Memory B cell (primary cell): ENCODE measurements at places on chromosomes 7 and 10.

GRCh38 chr7:38339953-38340819 lies 66.8 kb upstream of the TARP start:
- H3K4me1 ChIP-seq, result peaks cover 15% of the 10 kb centered on the region
- H3K27me3 ChIP-seq, result no peaks in the 10 kb centered on the region
- H3K36me3 ChIP-seq, result no peaks in the 10 kb centered on the region
- no peak for DNase-seq
- H3K4me3 ChIP-seq, result no peak overlapping the region

- DNase-seq, result no peak
- peak overlapping the region; percentile 90 for H3K4me3 ChIP-seq
- peaks cover 14% of the 10 kb centered on the region for H3K4me1 ChIP-seq
Observed at GRCh38 chr10:79070081-79070605, 1.4 kb downstream of the ZMIZ1 start.

- no peak for DNase-seq
- no peak overlapping the region for H3K4me3 ChIP-seq
- no peak overlapping the region for H3K27ac ChIP-seq
- H3K36me3 ChIP-seq, result no peaks in the 10 kb centered on the region
Observed at GRCh38 chr7:93723424-93724124, 149.1 kb upstream of the CALCR start.

DNA sequence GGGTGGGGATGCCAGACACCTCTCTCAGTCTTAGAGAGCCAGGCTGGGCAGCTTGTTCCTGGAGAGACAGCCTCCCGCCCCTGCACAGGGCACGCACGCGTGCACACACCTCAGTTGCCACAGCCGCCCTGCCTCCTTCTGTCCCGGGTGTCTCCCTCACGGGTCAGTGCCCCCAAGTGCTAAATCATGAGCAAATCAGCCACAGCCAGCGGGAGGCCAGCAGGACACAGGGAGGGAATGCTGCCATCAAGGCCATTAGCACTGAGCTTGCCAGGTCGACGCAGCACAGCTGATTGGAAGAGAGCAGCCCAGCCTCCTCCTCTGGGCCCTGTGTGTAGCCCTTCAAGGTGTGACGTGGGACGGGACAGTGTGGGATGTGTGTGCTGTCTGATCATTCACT lies 130.4 kb downstream of the CDH23 start:
- no peak overlapping the region for H3K4me3 ChIP-seq
- H3K36me3 ChIP-seq, result no peaks in the 10 kb centered on the region
- H3K4me1 ChIP-seq, result peaks cover 3% of the 10 kb centered on the region
- peaks cover 23% of the 10 kb centered on the region for H3K27me3 ChIP-seq
- DNase-seq, result no peak

DNA sequence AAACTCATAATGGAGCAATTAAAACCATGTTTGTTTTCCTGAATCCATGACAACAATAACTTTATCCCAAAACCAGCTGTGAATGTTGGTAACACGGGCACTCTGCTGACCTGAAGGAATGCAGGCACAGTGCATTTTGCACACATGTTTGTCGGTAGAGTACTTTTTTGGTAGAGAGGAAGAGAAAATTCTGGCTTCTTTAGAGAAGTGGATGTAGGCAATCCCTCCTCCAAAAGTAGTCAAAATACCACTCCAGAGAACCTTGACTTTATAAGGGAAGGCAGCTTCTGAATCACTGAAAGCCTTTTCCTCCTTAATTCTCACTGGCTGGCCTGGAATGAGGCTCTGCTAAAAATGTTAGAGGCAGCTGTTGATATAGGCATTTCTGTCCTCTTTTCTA lies 15.8 kb upstream of the ACTA2 start:
- H3K27ac ChIP-seq, result no peak overlapping the region
- no peak overlapping the region for H3K4me3 ChIP-seq
- no peaks in the 10 kb centered on the region for H3K4me1 ChIP-seq

DNA sequence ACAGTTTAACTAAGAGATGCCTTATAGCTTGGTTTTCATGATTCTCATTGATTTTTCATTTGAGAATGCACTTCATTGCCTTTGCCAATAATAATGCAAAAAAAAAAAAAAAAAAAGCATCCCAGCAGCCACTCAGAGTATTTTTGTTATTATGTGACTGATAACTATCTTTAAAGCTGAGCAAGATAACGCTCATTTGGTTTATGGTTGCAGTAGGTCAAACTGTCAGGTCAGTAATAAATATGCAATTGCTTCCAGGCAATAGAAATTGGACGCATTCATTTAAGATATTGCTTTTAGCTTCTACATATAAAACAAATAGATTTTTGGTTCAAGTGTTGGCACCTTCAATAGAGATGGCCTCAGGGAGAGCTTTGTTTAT lies 215.1 kb downstream of the PRPF18 start:
- no peak for DNase-seq
- H3K36me3 ChIP-seq, result no peaks in the 10 kb centered on the region
- peaks cover 6% of the 10 kb centered on the region for H3K4me1 ChIP-seq
- no peak overlapping the region for H3K4me3 ChIP-seq

DNA sequence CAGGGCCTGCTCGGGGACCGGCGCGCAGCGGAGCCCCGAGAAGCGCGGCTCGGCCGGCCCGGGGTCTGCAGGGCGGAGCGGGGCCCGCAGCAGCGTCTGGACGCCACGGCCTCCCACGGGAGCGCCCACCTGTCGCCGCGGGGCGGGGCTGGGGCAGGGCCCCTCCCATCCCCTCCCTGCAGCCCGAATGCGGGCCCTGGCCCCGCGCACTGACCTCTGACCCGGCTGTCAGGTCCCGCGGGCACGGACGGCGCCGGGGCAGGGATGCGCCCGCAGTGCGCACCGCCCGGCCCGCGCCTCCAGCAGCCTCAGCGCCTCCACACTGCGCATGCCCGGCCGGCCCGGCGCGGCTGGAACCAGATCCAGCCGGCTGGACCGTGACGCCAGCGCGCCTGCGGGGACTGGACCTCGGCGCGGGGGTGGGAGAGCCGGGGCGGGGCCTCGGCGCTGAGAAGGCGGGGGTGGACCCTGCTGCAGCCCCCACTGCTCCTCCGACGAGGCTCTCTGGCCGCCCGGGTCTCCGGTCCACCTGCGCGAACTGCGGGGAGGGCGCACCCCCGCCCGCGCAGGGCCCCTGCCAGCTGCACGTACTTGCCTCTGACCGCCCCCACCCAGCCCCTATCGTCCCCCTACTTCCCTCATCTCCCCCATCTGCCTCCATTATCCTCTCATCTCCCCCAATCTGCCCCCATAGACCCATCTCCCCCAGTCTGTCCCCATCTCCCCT lies 16.1 kb upstream of the GPR146 start:
- peak; percentile 85 for DNase-seq
- H3K27ac ChIP-seq, result peak overlapping the region; percentile 94
- H3K4me1 ChIP-seq, result peaks cover 43% of the 10 kb centered on the region
- H3K4me3 ChIP-seq, result peak overlapping the region; percentile 88
- H3K27me3 ChIP-seq, result peaks cover 6% of the 10 kb centered on the region

DNA sequence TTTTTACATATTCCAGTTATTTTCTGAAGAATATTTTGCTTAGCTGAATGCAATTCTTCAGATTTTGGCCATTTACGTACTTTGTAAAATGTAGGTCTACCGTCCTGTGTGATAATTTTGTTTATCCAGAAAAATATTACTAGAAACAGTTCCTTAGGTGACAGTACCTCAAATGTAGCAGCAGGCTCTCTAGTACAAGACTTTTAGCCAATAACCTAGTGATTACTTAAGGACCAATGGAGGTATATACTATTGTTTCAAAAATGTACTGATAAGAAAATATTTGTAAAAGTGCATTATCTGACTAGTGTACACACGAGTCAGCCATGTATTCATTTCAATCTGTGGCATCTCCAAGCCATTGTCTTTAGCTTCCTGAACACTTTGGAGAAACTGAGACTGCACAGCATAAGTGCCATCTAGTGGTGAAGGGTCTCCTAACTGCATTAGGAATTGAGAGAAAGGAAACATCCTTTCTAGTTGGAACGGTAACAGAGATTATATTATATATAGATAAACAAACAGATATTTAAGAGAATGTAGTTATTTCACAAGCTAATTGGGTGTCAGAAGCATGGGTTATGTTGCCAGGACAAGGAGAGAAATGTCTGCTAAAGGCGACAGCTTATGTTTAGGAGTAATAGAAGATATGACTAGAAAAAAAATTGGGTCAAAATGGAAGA lies 23.7 kb downstream of the RTKN2 start:
- H3K36me3 ChIP-seq, result no peaks in the 10 kb centered on the region
- no peaks in the 10 kb centered on the region for H3K27me3 ChIP-seq
- peak; percentile 42 for DNase-seq
- peak overlapping the region; percentile 12 for H3K4me3 ChIP-seq
- peaks cover 12% of the 10 kb centered on the region for H3K4me1 ChIP-seq

- H3K36me3 ChIP-seq, result peaks cover 21% of the 10 kb centered on the region
- H3K27ac ChIP-seq, result no peak overlapping the region
- H3K27me3 ChIP-seq, result no peaks in the 10 kb centered on the region
- H3K4me1 ChIP-seq, result no peaks in the 10 kb centered on the region
- DNase-seq, result no peak
Observed at GRCh38 chr7:23742051-23742450, 32.0 kb downstream of the STK31 start.

- no peak overlapping the region for H3K27ac ChIP-seq
- peaks cover 19% of the 10 kb centered on the region for H3K36me3 ChIP-seq
- no peaks in the 10 kb centered on the region for H3K27me3 ChIP-seq
- no peak for DNase-seq
- H3K4me1 ChIP-seq, result peaks cover 12% of the 10 kb centered on the region
Observed at GRCh38 chr7:137978464-137979237, 23.2 kb downstream of the CREB3L2 start.

DNA sequence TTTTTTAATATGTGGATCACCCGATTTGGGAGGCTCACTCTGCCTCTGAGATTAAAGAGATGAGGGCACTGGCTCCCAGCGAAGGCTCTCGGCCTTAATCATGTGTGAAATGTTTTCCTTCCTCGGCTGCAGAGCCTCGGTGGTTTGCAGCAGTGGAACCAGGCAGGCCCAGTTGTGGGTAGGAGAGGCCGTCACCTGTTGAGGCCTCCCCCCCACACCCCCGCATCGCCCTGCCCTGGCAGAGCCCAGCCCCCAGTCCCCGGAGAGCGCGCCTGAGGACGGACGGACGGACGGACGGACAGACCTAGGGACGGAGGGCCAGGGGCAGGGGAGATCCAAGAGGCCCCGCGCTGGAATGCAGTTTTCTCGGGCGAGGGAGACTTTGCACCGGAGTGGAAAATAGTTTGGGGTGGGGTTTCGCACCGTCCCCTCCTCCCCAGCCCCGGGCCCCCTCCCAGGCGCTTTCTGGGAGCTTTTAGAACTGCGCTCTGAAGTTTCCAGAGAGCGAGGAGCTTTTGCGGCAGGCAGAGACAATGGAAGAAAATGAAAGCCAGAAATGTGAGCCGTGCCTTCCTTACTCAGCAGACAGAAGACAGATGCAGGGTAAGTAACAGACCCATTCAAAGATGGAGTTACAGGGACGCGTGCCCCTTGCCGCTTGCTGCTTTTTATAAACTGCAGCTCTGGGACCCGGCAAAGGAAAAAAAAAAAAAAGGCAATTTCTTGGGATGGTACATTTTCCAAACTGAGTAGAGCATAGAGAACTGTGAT lies at the start of gene KIAA1217:
Gene KIAA1217 (plus strand): TSS at position 478 of the 771 bp plus-strand sequence. CDS start 56 bp downstream, at position 534.
- H3K36me3 ChIP-seq, result no peaks in the 10 kb centered on the region
- no peak for DNase-seq
- no peak within 1 kb of the TSS for H3K27ac ChIP-seq
- peaks cover 13% of the 10 kb centered on the region for H3K27me3 ChIP-seq

- peak overlapping the region; percentile 86 for H3K4me3 ChIP-seq
- H3K27ac ChIP-seq, result peak overlapping the region; percentile 98
- no peak for DNase-seq
- H3K36me3 ChIP-seq, result peaks cover 14% of the 10 kb centered on the region
- no peaks in the 10 kb centered on the region for H3K27me3 ChIP-seq
- H3K4me1 ChIP-seq, result peaks cover 56% of the 10 kb centered on the region
Observed at GRCh38 chr10:71836596-71836974, 14.5 kb downstream of the PSAP start.

GRCh38 chr10:68461032-68461431 lies 10.7 kb downstream of the DNA2 start:
- no peak for DNase-seq
- H3K27ac ChIP-seq, result no peak overlapping the region
- H3K4me1 ChIP-seq, result no peaks in the 10 kb centered on the region
- no peak overlapping the region for H3K4me3 ChIP-seq
- peaks cover 6% of the 10 kb centered on the region for H3K36me3 ChIP-seq
- H3K27me3 ChIP-seq, result no peaks in the 10 kb centered on the region

- H3K4me3 ChIP-seq, result no peak overlapping the region
- no peak for DNase-seq
- no peaks in the 10 kb centered on the region for H3K36me3 ChIP-seq
- H3K27ac ChIP-seq, result no peak overlapping the region
- peaks cover 14% of the 10 kb centered on the region for H3K27me3 ChIP-seq
Observed at GRCh38 chr7:130276796-130277762, 10.4 kb downstream of the CPA2 start.

DNA sequence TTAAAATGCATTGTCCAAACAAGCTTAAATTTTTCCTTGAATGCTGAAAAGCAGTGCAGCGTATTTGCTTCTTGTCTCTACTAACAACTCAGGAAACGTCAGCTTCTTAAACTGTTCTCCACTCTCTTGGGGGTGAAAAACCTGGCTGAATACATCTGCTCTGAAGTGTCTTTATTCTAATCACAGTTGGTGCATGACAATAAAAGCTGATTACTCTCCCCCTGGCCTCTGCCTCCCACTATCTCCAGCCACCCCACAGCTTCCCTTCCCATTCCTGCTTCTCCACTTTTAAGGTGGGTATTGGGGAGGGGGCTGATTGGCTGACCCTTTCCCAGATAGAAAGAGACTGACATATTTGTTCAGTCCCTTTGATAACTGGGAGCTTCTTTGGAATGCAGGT lies 456.0 kb downstream of the SORCS1 start:
- no peaks in the 10 kb centered on the region for H3K36me3 ChIP-seq
- DNase-seq, result no peak
- peaks cover 4% of the 10 kb centered on the region for H3K27me3 ChIP-seq
- no peak overlapping the region for H3K27ac ChIP-seq
- H3K4me3 ChIP-seq, result no peak overlapping the region

DNA sequence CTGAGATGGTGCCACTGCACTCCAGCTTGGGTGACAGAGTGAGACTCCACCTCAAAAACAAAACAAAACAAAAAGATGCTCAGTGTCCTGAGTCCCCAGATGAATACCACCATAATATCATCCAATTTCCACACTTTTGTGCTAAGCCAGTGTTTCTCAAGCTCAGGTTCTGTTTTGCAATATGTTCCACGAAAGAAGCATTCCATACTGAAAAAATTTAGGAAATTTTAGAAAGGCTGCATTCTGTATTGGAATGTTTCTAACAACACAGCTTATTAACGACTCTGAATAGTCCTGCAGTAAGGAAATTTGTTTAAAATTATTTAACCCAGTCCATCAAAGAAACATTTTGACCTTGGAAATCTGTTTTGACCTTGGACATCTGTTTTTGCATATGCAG lies 142.4 kb downstream of the EPC1 start:
- no peak overlapping the region for H3K4me3 ChIP-seq
- no peaks in the 10 kb centered on the region for H3K36me3 ChIP-seq
- H3K4me1 ChIP-seq, result peaks cover 4% of the 10 kb centered on the region
- H3K27ac ChIP-seq, result no peak overlapping the region
- DNase-seq, result no peak
